Urinary bladder (tissue), 4 donors: ENCODE measurements at places on chromosomes 7 and 10.

- DNase-seq: no peak
Measured at GRCh38 chr7:101815826-101816594, 1.4 kb upstream of the CUX1 start.

- no peak for DNase-seq
Measured at GRCh38 chr7:2273866-2274265, 31.8 kb downstream of the NUDT1 start.

DNA sequence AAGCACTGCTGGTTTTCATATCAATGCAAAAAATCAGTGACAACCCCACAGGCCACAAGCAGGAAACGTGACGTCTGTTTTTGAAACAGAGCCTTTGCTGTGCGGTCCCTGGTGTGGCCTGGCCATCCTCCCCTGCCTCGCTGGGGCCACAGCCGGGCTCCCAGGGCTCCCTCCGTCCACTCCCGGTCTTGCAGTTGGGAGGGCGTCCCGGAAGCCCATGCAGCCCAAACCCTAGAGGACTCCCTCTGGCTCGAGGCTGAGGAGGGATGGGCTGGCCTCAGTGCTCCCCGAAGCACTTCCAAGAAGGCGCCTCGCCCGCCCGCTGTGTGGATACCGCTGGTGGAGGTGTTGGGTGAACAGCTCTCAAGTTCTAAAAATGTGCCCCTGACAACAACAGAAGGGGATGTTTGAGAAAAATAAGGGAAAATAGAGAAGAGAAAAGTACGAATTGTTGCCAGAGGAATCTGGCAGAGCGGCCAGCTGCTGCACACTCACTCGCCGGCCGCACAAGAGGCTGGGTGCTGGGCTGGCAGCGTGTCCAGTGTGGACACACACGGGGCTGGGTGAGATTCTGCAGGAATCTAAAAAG lies 73.5 kb downstream of the ZRANB1 start:
- no peak for DNase-seq

- DNase-seq: no peak
Measured at GRCh38 chr7:69703099-69703498, 104.8 kb downstream of the AUTS2 start.

DNA sequence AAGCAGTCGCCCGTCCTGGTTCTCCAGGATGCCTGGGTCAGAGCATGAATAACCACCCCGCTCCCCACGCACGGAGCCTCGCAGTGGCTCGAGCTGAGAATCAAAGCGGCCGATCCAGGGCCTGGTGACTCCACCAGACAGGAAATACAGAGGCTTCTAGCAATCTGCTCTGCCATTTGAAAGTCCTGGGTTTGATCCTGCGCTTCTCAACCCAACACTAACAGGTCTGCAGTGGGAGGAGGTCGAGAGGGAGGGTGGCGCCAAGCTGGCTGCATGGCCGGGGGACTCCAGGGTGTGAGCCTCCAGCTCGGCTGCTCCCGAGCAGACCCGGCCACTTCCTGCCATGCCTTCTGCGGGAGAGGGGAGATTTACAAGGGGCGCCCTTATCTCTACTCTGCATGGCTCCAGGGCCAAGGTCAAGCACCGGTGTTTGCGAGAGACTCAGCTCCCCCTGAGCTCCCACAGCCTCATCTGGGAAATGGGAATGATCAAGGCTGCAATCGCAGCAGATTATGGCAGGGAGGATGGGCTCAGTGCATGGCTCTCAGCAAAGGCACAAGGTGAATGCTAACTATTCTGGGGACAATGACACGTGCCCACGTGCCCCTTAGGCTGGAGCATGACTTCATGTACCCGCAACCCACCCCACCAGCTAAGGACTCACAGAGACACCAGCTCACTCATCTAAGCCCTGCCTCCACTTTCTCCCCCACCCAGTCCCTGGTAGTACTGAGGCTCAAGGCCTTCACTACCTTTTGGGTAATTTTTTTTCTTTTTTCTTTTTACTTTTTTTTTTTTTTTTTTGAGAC lies 73.9 kb upstream of the TNRC18 start:
- no peak for DNase-seq

DNA sequence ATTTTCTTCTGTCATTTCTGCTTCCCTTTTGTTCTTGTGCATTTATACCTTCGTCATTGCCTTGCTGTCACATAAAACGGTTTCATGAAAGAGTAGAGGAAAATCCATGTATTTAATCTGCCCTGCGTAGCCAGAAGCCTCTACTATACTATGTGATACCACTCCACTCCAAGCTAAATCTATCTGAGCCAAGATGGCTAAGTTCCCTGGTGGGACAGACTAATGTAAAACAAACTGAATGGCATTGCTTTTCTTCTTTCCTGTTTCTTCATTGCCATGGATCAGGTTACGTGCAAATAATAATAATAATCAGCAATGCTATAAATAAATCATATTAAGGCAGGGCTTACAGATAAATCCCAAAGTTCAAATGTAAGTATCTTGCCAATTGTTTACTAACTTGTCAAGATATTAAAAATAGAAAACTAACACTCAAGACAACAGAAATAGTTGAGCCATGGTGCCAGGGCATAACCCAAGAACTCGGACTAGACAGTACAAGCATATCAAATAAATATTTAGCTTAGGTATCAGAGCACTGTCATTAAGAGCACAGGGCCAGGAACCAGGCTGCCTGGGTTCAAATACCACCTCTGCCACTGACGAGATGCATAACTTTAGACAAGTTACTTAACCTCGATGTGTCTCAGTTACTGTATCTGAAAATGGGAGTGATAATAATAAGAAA lies 151.4 kb downstream of the PDE1C start:
- no peak for DNase-seq

DNA sequence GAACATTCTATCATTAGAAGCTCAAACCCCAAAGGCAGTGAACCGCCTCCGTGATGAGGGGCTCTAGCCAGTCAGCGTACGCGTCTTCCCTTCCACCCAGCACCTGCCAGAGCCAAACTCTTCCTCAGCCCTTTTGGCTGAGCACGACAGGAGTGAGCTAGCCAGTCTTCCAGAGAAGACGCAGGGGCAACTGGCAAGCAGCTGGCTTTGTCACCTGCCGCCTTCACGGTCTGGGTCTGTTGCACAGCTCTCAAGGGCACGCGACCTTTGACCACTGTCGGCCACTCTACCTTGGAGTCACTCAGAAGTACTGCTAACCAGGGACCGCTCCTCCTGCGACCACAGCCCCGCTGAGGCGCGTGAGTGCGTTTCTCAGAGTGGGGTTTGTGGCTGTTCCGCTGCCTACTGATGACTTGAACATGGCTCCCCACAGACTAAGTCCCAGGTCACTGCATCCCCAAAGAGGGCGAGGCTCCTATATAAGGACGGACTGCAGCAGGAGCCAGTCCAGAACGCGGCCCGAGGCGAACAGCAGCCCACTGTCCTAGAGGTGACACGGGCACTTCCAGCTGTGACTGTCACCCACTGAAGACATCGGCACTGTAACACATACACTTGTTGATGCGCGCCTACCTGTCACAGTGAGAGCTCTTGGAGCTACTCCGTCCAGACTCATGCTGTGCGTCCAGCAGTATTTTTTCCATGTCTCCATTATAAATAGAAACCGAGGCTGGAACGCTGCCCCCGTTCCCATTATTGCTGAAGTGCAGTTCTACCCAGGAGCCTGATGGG lies 8.4 kb downstream of the BNIP3 start:
- no peak for DNase-seq

DNA sequence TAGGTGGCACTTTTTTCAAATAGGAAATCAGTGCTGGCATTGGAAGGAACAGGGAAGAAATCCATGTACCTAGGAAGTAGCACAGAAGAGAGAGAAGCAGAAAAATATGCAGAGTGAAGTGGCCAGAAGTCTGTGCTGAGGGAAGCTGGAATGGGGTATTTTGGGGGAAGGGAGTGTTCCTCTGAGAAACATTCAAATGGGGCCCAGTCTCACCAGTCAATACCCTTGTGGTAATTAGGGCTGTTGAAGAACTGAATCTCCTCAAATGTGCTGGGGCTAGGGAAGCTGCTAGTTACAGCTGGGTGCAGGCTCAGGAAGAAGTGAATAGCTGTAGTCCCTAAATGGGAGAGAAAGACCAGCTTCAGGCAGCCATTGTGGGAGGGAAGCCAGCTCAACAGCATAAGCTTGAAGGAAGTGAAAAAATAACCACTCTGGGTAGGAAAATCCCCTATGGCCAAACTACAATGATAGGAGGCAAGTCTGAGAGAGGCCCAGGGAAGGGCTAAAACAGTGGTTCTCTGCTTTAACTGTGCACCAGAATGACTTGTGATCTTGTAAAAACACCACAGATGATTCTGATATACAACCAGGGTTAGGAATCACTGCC lies 7.6 kb downstream of the NDST2 start:
- no peak for DNase-seq

GRCh38 chr7:148712678-148713329 lies 14.1 kb downstream of the CUL1 start:
- no peak for DNase-seq

- DNase-seq: no peak
Measured at GRCh38 chr7:82805527-82805960, 357.1 kb downstream of the PCLO start.

- DNase-seq: no peak
Measured at GRCh38 chr10:71211053-71211452, 1.3 kb upstream of the UNC5B start.

GRCh38 chr7:85025312-85025756 lies 161.5 kb downstream of the SEMA3D start:
- DNase-seq: no peak

GRCh38 chr7:134480730-134481129 lies 21.8 kb upstream of the AKR1B1 start:
- DNase-seq: no peak

DNA sequence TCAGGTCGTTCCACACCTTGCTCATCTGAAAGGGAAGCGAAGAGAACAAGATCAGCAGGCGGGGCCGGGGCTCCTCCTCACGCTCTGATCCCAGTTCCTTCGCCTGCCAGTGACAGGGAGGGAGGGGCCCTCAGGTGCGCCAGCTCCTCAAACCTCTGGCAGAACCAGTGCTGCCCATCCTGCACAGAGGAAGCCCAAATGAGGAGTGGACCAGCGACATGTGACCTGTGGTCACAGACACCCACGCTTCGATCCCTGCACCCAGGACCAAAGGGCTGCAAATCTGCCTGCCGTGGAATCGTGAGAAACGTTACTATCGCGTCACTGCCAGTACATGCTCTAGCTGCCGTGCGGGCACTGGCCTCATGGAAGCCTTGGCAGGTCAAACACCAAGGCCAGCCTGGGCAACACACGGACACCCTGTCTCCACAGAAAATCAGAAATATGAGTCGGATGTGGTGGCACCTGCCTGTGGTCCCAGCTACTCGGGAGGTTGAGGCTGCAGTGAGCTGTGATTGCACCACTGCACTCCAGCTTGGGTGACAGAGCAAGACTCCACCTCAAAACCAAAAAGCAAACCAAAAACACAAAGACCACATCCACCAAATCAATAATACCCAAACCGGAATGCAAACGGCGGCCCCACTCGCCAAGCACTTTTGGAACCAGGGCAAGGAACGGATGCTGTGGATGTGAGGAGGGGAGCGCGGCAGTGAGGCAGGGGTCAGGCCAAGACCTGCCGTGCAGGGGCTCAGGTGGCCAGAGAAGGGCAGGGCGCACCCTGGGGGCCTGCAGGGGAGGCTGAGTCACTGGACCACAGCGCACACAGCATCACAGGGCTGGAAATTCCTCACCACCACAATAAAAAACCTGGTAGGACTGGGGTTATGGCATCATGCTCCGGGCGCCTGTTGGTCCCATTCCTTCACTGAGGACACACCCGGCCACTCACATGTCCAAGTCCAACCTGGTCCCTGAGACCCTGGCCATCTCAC lies 13.4 kb downstream of the NUDT1 start:
- DNase-seq: no peak

DNA sequence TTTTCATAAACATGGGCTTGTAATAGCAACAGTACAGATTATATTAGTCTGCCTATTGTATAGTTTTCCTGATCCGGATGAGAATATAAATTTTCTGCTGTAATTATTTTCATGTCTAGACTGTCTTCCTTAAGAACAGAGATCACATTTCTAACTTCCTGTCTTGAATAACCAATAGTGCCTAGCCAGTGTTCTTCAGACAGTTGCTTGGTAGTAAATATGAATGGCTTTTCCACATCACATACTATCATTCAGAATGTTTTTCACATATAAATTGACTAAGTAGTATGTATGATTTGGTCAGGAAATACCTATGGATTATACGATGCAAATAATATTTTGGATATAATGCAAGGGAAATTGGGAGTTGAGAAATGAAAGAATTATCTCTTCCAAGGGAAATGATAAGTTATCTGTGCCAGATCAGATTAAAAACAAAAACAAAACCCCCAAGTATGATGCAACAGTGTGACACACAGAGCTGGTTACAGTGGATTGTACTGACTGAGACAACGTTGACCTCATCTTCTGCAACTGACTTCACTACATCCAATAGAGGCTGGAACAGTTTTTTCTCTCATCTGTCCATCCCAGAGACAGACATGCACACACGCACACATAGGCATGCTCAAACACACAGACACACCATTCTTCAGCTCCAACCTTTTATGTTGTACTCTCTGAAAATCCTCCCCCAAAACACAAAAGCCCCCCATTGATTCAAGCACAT lies 16.4 kb downstream of the ITGA8 start:
- DNase-seq: no peak

DNA sequence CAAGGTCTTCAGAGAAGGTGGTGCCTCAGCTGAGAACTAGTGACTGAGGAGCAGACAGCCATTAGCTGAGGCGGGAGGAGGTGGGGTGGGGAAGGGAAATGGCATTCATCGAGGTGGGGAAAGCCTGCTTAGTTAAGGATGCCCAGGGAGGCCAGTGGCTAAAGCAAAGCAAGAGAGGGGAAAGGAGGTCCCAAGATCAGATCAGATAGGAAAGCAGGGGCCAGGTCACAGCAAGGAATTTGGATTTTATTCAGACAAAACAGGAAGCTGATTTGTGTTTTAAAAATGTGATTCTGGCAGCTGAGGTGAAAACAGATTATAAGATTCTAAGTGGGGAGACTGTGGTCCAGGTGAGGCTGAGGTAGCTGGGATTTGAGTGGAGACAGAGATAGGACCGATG lies 45.8 kb downstream of the CNNM1 start:
- DNase-seq: no peak

GRCh38 chr10:16930540-16930939 lies 113.3 kb upstream of the RSU1 start:
- no peak for DNase-seq

GRCh38 chr7:8044761-8045430 lies 76.3 kb downstream of the GLCCI1 start:
- DNase-seq: no peak

- no peak for DNase-seq
Measured at GRCh38 chr10:51935341-51935740, 235.9 kb upstream of the CSTF2T start.

DNA sequence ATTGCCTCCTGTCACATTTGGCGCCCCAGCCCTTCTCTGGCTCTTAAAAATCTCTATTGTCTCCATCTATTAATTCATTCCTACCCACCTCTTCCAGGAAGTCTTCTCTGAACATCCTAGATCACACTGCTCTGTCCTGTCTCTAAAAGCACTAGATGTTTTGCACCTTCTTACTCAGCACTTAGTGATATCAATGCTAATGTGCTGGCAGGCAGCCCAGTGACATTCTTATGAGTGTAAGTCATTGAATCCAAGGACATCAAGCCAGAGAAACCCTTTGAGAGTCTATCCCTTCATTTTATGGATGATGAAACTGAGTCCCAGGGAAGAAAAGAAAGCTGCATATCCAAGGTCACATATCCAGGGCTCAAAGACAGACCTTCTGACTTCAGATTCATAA lies 48.3 kb upstream of the PAX2 start:
- no peak for DNase-seq
